ENCODE measurements at places on chromosomes 13 and 19.

- no peak for DNase-seq
Observed at GRCh38 chr13:108944760-108945159, 315.3 kb downstream of the MYO16 start.

DNA sequence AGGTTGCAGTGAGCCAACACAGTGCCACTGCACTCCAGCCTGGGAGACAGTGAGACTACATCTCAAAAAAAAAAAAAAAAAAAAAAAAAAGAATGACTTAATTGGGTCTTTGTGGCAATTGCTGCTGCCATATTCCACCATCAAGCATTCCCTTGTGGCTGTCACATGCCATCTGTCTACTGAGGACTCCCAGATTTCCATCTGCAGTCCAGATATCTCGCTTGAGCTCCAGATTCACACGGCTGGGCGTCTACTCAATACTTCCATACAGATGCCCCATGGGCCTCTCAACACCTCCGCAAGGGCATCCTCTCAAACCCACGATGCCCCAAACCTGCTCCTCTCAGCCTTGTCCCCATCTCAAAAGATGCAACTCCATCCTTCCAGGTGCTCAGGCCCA, 12.9 kb downstream of the TMEM143 start:
- no peak for DNase-seq

- no peak for DNase-seq
Observed at GRCh38 chr13:63910511-63910910, 2494.9 kb upstream of the PCDH20 start.

DNA sequence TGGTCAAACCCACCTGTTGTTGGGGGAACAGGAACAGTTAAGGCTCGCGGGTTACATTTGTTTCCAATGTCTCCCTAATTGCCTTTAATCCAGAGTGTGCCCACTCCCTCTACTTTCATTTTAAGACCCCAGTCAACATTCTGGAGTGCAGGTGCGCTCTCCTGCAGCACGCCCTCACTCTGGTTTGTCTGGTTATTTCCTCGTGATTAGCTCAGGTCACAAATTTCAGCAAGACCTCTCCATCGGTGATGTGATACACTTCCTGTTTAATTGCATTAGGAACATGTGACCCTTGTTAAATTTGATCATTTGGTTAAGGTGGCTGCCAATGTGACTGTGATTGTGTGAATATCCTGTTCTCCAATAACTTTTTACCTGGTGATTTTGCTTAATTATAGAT, 53.0 kb downstream of the TEX29 start:
- DNase-seq: no peak

DNA sequence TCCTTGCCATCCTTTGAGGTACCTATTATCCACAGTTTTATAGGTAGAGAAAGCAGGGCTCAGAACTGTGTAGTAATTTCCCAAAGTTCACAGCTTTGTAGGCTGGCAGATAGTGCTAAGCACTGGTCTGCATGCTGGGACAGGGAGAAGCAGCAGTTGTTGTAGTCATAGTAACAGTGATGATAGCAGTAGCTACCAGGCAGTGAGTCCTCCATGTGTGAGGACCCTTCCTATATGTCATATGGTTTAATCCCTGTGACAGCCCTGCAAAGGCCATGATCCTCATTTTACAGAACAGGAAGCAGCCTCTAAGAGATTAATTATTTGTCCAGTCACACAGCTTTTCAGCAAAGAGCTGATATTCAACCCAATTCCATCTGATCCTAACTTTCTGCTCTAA, 21.0 kb downstream of the SERP2 start:
- no peak for DNase-seq

Measured in activated gamma-delta T cell treated with Interleukin-2 at 50 U/mL for 16 hours (primary cell).